ENCODE measurements at places on chromosomes 12 and 14.

DNA sequence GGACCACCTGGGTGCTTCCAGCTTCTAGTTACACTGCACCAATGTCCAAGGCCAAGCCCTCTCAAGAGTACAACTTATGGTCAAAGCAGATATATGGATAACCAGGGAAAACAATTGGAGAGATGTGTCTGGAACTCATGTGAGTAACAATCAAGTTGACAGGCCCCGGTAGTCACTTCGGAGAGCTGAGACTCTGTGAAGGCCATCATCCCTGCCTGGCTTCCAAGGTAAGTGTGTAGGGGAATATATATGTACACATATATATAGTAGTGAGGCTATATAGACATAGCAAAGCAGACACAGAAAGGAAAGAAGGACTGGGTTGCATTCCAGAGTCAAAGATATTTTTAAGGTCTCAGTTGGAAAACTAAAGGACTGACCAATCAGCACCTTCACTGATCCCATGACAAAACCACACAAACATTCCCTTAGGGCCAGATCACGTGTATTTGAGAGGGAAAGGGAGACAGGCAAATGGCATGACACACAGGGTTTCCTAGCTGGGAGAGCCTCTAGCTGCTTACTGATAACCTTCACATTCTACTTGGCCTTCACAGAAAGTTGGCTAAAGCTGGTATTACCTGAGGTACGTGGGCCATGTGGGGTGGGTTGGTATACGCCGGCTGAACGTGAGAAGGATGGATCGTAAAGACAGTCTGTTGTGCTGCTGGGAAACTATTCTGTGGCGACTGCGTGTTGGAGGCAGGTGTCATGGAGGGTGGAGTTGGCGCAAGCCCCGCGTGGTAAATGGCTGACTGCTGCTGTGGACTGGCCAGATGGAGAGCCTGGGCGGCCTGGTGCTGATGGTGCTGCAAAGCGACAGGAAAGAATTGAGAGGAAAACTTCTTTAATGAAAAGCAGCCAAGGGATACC, 50.0 kb downstream of the SH2B3 start:
- peaks cover 20% of the 10 kb centered on the region for H3K36me3 ChIP-seq
- H3K27ac ChIP-seq, result no peak overlapping the region
- no peak for DNase-seq
- no peak overlapping the region for H3K4me3 ChIP-seq

- no peak overlapping the region for H3K4me3 ChIP-seq
- peaks cover 20% of the 10 kb centered on the region for H3K36me3 ChIP-seq
- H3K27me3 ChIP-seq, result no peaks in the 10 kb centered on the region
- no peak overlapping the region for H3K27ac ChIP-seq
Measured at GRCh38 chr12:48937170-48937569, 11.9 kb upstream of the FKBP11 start.

- H3K27me3 ChIP-seq, result no peaks in the 10 kb centered on the region
- no peaks in the 10 kb centered on the region for H3K4me1 ChIP-seq
- no peaks in the 10 kb centered on the region for H3K36me3 ChIP-seq
- peak overlapping the region; percentile 48 for H3K27ac ChIP-seq
- no peak for DNase-seq
Measured at GRCh38 chr12:49705479-49706134, 1.6 kb downstream of the FMNL3 start.

- no peak overlapping the region for H3K4me3 ChIP-seq
- DNase-seq, result no peak
- no peaks in the 10 kb centered on the region for H3K27me3 ChIP-seq
- H3K27ac ChIP-seq, result no peak overlapping the region
- no peaks in the 10 kb centered on the region for H3K4me1 ChIP-seq
Measured at GRCh38 chr14:84080944-84081343, 1449.0 kb upstream of the FLRT2 start.

GRCh38 chr14:72907886-72908285, 14.0 kb upstream of the DPF3 start:
- H3K27me3 ChIP-seq, result no peaks in the 10 kb centered on the region
- no peak overlapping the region for H3K27ac ChIP-seq
- H3K4me3 ChIP-seq, result no peak overlapping the region
- H3K4me1 ChIP-seq, result no peaks in the 10 kb centered on the region
- no peak for DNase-seq

DNA sequence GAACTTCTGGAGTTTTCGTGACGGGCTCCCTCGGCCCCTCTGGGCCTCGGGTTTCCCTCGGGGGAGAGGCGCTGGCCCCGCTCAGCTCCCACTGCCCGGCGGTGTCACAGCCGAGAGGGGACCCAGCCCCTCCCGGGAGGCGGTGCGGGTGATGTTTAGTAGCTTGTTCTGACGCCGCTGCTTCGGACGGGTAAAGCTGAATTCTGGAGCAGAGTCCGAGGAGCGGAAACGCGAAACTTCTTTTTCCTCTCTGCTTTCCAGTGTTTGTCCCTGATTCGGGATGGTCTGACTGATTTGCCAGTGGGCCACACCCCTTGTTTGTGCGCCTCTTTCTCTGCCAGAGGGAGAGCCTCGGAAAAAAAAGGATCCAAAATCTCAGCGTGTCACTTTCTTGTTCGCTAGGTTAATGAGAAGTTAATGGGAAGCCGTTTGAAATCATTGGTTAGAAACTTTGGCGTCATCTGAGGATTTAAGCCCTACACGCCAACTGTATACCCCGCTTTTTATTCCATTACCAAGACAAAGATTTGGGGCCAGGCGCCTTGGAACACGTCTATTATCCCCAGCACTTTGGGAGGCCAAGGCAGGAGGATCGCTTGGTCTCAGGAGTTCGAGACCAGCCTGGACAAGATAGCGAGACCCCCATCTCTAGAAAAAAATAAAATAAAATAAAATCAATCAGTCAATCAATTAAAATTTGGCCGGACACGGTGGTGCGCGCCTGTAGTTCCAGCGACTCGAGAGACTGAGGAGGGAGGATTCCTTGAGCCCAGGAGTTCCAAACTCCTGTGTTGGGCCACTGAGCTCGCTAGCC, 756 bp downstream of the TULP3 start:
- H3K36me3 ChIP-seq, result no peaks in the 10 kb centered on the region
- peak overlapping the region; percentile 81 for H3K4me3 ChIP-seq
- H3K27me3 ChIP-seq, result no peaks in the 10 kb centered on the region
- no peaks in the 10 kb centered on the region for H3K4me1 ChIP-seq
- peak; percentile 57 for DNase-seq

DNA sequence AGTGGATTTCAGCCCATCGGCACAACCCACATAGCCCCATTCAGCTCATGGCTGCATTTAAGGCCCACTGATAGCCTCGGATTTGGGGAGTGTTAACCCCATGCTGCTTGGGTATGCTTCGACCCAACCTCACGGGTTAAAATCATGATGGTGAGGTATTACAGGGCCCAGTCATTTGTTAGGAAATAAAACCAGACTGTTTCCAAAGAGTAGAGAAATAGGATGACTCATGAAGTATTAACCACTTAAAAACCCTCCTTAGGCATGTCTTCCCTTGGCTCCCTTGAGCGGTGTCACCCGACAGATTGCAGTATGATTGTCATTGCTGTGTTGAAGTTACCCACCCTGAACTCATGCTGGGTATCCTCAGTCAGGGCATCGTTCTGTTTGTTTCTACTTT, 289.1 kb downstream of the CACNA1C start:
- no peak overlapping the region for H3K4me3 ChIP-seq
- no peaks in the 10 kb centered on the region for H3K4me1 ChIP-seq
- no peaks in the 10 kb centered on the region for H3K36me3 ChIP-seq
- DNase-seq, result no peak

- DNase-seq, result no peak
- no peaks in the 10 kb centered on the region for H3K36me3 ChIP-seq
- H3K4me3 ChIP-seq, result no peak overlapping the region
- H3K27ac ChIP-seq, result no peak overlapping the region
Measured at GRCh38 chr14:34126586-34126985, 175.7 kb upstream of the EGLN3 start.

- no peaks in the 10 kb centered on the region for H3K36me3 ChIP-seq
- peak; percentile 91 for DNase-seq
- peak within 1 kb of the TSS; percentile 86 for H3K4me3 ChIP-seq
- H3K27ac ChIP-seq, result peak within 1 kb of the TSS; percentile 73
Measured at GRCh38 chr14:21024585-21025370, at the start of gene NDRG2. Gene NDRG2, minus strand, starts transcription at chr14:21025061. Its CDS starts 1,746 bp downstream, at chr14:21023315.

GRCh38 chr12:108581311-108582227, 16.3 kb downstream of the TMEM119 start:
- H3K4me3 ChIP-seq, result no peak overlapping the region
- no peak overlapping the region for H3K27ac ChIP-seq
- no peak for DNase-seq
- H3K4me1 ChIP-seq, result no peaks in the 10 kb centered on the region
- H3K27me3 ChIP-seq, result no peaks in the 10 kb centered on the region

- DNase-seq, result peak; percentile 61
- no peaks in the 10 kb centered on the region for H3K36me3 ChIP-seq
- peak overlapping the region; percentile 77 for H3K4me3 ChIP-seq
- peak overlapping the region; percentile 92 for H3K27ac ChIP-seq
- no peaks in the 10 kb centered on the region for H3K27me3 ChIP-seq
Measured at GRCh38 chr12:120536064-120536791, 2.1 kb downstream of the RNF10 start.

GRCh38 chr12:123807670-123808069, 45.6 kb downstream of the DNAH10 start:
- no peaks in the 10 kb centered on the region for H3K4me1 ChIP-seq
- H3K36me3 ChIP-seq, result no peaks in the 10 kb centered on the region
- no peak overlapping the region for H3K4me3 ChIP-seq
- no peaks in the 10 kb centered on the region for H3K27me3 ChIP-seq
- no peak for DNase-seq

DNA sequence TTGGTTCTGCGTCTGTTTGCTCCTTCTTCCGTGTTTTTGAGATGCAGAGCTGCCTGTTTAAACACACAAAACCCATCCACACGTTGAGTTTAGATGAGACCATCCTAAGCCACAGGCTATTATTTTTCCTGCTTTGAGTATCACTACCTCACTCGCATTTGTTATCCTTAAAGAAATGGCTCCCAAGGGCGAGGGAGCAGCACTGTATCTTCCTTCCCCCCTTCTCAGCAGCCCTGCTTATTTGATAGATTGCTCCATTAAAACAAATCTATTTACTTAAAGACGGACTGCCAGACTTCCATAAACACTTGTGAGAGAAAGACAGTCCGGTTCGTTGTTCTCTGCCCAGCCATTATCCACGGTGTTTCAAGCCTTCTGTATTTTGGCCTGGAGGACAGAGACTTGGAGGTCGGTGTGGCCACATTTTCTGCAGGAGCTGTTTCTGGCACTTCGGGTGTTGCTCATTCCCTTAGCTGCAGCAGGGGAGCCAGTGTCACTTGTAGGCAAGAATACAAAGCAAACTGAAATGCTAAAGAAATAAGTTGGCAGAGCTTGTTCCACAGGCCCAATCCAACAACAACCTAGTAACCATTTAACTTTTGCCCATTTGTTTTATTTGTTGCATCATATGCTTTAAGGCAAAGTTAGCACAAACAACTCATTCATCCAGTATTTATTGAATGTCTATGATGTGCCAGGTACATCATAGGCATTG, 275.4 kb downstream of the TTC6 start:
- H3K27ac ChIP-seq, result no peak overlapping the region
- H3K4me1 ChIP-seq, result no peaks in the 10 kb centered on the region
- H3K27me3 ChIP-seq, result no peaks in the 10 kb centered on the region
- H3K36me3 ChIP-seq, result no peaks in the 10 kb centered on the region
- no peak overlapping the region for H3K4me3 ChIP-seq

- peaks cover 17% of the 10 kb centered on the region for H3K36me3 ChIP-seq
- no peak overlapping the region for H3K27ac ChIP-seq
- H3K4me1 ChIP-seq, result no peaks in the 10 kb centered on the region
- peak; percentile 73 for DNase-seq
- H3K4me3 ChIP-seq, result no peak overlapping the region
Measured at GRCh38 chr12:6563448-6564050, 4.5 kb downstream of the NOP2 start.

DNA sequence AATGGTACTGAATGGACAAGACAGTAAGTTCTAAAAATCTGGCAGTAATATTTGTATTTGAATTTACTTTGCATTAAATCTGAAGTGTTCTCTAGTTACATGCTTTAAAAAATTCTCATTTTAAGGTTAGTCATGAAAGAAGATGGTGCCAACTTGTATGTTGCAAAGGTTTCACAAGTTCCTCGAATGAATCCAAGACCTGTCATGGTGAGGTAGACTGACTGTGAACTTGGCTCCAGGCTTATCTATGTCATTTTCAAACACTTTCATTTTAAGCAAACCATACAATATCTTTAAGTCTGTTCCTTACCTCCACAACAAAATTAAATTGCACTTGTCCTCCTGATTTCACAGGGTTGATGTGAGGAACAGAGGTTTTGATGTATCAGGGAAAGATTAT, 23.4 kb downstream of the CLEC2D start:
- H3K4me1 ChIP-seq, result no peaks in the 10 kb centered on the region
- H3K4me3 ChIP-seq, result no peak overlapping the region
- H3K36me3 ChIP-seq, result peaks cover 10% of the 10 kb centered on the region
- H3K27me3 ChIP-seq, result no peaks in the 10 kb centered on the region
- no peak overlapping the region for H3K27ac ChIP-seq

DNA sequence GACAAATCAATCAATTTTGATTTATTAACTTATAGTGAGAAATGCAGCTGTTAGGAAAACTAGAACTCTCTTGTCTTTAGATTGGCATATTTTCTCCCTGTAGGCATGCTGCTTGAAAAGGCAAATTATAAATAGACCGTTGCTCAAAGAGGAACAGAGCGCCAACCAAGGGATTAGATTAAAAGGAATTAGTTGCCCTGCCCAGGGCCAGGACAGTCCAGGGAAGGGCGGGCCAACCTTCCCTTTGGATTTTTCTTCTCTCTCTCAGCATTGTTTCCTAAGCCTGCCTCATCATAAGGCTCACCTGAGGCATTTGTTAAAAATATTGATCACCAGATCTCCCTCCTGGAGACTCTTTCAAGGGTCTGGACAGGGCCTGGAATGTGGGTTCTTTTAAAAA, 8.6 kb downstream of the CIPC start:
- H3K4me1 ChIP-seq, result no peaks in the 10 kb centered on the region
- H3K27ac ChIP-seq, result no peak overlapping the region
- DNase-seq, result no peak

- peaks cover 11% of the 10 kb centered on the region for H3K4me1 ChIP-seq
- no peak for DNase-seq
- H3K36me3 ChIP-seq, result peaks cover 23% of the 10 kb centered on the region
- no peaks in the 10 kb centered on the region for H3K27me3 ChIP-seq
- peak overlapping the region; percentile 72 for H3K4me3 ChIP-seq
Measured at GRCh38 chr14:35401422-35402265, 2.9 kb downstream of the NFKBIA start.

DNA sequence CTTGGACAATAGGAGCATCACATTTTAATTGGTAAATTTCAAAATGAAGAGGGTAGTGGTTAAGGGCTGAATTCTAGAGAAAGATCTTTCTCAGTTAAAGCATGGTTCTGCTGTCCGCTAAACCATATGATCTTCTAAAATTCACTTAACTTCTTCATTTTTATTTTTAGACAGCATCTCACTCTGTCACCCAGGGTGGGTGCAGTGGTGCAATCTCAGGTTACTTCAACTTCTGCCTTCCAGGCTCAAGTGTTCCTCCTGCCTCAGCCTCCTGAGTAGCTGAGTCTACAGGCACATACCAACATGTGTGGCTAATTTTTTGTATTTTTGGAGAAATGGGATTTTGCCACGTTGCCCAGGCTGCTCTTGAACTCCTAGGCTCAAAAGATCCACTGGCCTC, 226.7 kb upstream of the ABCD2 start:
- no peaks in the 10 kb centered on the region for H3K36me3 ChIP-seq
- no peaks in the 10 kb centered on the region for H3K4me1 ChIP-seq

Measured in colonic mucosa (tissue), 4 donors.